ENCODE measurements at places on chromosomes 2 and 18.

GRCh38 chr2:2232167-2232566, 98.9 kb downstream of the MYT1L start:
- DNase-seq, result no peak

- peak; percentile 41 for DNase-seq
Observed at GRCh38 chr2:158828378-158829164, 33.5 kb downstream of the DAPL1 start.

DNA sequence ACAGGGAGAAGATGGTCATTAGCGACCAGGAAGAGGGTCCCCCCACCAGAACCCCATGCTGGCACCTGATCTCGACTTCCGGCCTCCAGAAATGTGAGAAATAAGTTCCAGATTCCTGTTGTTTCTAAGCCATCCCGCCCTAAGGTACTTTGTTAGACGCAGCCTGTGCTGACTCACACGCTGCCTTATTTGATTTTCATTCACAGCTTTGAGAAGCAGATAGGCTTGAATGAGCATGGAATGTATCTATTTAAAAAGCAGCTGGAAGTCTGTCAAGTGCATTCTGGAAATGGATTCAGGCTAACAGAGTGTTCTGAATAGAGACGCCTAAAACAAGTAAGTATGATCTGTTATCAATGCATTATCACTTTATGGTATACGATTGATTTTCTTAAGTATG, 8.3 kb upstream of the IL1R2 start:
- DNase-seq, result peak; percentile 13

- DNase-seq, result no peak
Observed at GRCh38 chr2:187171318-187171717, 276.7 kb downstream of the CALCRL start.
